ENCODE measurements at places on chromosomes 2 and 18.
A peak's percentile ranks its signal among the peaks of the same experiment; 100 is the strongest.

DNA sequence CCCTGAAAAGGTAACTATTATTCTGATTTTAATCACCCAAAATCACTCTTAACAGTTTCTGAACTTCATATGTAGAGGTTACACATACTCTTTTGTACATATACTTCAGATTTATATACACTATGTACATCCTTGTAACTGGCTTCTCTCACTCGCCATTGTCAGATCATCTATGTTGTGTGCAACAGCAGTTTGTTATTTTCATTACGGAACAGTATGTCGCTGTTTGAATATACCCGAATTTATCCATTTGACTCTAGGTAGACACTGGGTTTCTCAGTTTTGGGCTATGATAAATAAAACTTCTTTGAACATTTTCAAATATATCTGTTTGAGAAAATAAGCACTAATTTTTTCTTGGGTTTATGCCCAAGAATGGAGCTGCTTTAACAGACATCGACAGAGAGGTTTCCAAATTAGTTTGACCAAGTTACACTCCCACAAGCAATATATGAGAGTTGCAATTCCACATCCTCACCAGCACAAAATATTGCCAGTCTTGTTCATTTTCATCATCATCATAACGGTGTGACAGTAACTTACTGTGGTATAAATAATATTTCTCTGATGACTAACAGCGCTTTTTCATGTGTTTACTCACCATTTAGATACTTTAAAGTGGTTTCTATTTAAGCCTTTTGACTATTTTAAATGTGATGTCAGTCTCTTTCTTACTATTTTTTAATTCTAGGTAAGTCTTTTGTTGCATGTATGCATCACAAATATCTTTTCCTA, 80.9 kb downstream of the SMC6 start:
- no peak for DNase-seq

GRCh38 chr2:235086481-235087184, 134.8 kb downstream of the SH3BP4 start:
- DNase-seq, result no peak

DNA sequence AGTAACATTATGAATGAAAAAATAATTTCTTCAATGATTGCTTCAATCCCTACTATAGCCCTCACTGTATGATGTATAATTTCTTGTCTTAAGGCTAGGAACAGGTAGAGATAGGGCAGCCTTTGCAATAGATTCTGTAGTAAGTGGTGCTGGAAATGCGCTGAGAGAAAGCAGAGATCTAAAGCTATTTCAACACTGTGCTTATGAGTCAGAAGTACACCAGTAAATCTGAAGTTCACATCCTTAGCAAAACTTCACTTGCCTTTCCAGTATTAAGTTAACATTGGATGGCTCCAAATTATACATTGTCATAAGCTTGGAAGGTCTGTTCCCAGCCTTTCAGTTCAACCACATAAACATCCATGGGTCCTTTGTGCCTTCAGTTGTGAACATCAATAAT, 178.2 kb upstream of the EPHA4 start:
- no peak for DNase-seq

GRCh38 chr2:127017548-127017947, 89.4 kb downstream of the BIN1 start:
- DNase-seq, result no peak

- no peak for DNase-seq
Measured at GRCh38 chr2:20414806-20415205, 32.1 kb upstream of the RHOB start.

- DNase-seq, result no peak
Measured at GRCh38 chr2:180670302-180671003, 310.0 kb upstream of the UBE2E3 start.

DNA sequence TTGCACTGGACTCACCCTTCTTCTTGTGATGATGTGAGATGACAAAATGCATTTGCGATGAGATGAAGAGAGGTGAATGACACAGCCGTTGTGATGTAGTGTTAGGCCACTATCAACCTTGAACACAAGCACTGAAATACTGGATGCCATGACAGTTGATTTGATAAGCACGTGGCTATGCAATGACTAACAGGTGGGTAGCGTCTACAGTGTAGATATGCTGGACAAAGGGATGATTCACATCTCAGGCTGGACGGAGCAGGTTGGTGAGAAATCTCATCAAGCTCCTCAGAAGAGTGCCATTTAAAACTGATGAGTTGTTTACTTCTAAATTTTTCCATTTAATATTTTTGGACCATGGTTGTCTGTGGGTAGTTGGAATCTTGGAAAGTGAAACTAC, 375.8 kb upstream of the LYPD1 start:
- DNase-seq, result no peak

GRCh38 chr18:57959278-57959677, 84.7 kb upstream of the NEDD4L start:
- DNase-seq, result peak; percentile 75

GRCh38 chr18:4125627-4126230, 329.4 kb downstream of the DLGAP1 start:
- DNase-seq, result no peak

- DNase-seq, result no peak
Measured at GRCh38 chr2:146385031-146385430, 1459.8 kb upstream of the ACVR2A start.

DNA sequence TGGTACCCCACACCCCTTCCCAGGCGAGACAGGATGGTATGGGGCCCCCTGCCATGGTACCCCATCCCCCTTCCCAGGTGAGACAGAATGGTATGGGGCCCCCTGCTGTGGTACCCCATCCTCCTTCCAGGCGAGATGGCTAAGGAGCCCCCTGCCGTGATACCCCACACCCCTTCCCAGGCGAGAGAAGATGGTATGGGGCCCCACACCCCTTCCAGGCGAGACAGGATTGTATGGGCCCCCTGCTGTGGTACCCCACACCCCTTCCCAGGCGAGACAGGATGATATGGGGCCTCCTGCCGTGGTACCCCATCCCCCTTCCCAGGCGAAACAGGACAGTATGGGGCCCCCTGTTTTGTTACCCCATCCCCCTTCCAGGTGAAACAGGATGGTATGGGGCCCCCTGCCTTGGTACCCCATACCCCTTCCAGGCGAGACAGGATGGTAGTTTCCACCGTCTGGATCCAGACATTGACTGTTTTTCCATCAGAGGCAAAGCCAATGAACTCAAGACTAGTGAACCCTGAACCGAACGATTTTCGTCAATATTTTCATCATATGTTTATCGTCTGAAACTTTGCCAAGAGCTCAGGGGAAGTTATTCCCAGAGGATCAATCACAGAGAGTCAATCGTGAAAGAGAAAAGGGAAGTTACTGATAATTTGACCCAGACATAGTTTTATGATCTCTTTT, 75.0 kb downstream of the MYCN start:
- DNase-seq, result no peak

DNA sequence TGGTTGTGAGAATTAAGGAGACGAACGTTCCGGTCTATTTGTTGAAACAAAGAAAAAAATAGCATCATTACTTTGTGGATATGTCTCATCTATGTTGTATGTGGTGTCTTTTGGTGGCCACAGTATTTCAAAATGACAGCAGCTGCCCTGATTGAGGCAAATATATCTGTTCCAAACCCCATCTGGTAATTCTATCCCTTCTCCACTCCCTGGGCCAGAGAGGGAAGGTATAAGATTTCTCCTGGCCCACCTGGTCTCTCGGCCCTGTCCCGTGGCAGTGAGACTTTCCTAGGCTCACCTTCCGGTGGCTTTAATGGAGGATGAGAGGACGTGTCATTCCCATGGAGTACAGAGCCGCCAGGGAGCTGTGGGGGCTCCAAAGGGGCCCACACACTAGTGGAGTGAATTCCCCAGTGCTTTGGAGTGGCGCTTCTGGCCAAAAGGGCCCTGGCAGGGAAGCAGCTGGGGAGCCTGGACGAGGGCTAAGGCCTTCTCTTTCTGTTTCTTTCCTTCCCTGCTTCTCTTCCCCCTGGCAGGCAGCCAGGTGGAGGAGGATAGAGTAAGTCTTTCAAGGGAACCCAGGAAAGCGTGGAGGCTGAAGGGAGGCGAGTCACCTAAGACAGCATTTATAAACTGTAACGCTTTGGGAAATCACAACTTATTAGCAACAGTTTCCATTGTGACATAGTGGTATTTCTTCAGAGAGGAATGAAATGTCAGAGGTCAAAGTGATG, 5.6 kb downstream of the FOSL2 start:
- DNase-seq, result peak; percentile 47

- DNase-seq, result no peak
Measured at GRCh38 chr2:18066894-18067293, 188.4 kb downstream of the KCNS3 start.

- peak; percentile 57 for DNase-seq
Measured at GRCh38 chr2:237483018-237483731, 3.9 kb upstream of the MLPH start.

DNA sequence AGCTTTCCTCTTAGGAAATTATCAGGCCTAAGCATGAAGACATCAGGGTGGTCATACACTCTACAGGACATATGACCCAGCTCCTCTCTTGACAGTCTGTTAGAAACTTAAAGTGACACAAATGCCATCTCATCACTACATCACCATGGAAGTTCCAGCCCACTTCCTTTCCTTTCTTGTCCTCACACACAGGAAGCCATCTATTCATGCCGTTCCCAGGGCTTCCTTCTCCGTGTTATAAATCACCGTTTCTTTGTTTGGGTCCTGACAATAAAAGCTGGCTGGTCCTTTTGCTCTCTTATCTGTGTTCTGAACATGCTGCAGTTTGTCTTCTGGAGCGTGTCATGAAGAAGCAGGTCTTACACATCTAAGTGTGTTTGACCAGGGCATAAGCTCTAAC, 692.1 kb upstream of the CELF4 start:
- DNase-seq, result no peak

GRCh38 chr2:206423147-206423546, 20.2 kb upstream of the ADAM23 start:
- DNase-seq, result no peak

DNA sequence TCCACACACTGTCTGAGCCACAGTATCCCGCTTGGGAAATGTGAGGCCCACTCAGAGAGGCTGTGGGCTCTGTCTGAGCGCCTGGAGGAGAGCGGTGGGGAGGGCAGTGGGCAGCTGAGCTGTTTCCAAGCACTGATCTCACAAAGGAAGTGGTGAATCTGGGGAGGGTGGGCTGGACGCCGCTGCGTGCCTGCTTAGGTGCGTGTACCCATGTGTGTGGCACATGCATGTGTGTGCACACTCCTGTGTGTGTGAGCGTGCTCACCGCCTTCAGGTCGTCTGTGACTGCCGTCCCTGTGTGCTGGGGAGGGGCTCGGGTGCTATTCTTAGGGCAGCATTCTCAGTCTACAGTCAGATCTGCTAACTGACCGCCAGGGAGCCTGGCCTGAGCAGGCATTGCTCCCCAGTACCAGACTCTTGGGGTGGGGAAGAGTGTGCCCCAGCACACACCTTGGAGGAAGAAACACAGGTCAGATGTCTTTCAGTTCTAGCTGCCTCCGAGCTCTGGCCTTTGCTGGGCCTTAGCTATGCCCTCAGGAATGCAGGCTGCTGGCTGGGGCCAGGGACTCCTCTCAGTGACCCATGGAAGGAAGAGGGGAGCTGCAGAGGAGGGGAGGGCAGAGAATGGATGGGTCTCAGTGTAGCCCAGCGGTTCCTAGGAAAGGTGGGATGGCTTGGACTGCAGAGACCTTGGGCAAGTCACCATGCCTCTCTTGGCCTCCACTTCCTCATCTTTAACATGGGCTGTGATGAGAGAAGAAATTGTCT, 31.4 kb downstream of the KCNIP3 start:
- DNase-seq, result no peak

GRCh38 chr2:207423886-207424285, 105.9 kb upstream of the CREB1 start:
- no peak for DNase-seq

Data from small intestine (tissue), 16 donors.